ENCODE measurements at places on chromosomes 3 and 15. TPM values are rescaled to one million over a fixed set of nuclear protein-coding genes. Genes with fewer than 3 reads are reported as not detected.

The ARHGEF26 gene
- total RNA-seq, result 15.2 TPM

The DNAH12 gene
- 3.5 TPM for total RNA-seq

The GOLGA6A gene
- total RNA-seq, result 0.23 TPM

The RAP2B gene
- 22.6 TPM for total RNA-seq

The TNNC1 gene
- not detected for total RNA-seq

The UBXN7 gene
- total RNA-seq, result 42.4 TPM

The INSYN1 gene
- total RNA-seq, result 36.0 TPM

The IL17RE gene
- 1.4 TPM for total RNA-seq

The SYNPR gene
- total RNA-seq, result 105 TPM

The CCR9 gene
- total RNA-seq, result not detected

The ROPN1B gene
- 3.2 TPM for total RNA-seq

The ANKRD63 gene
- 2.3 TPM for total RNA-seq

The ADPRH gene
- total RNA-seq, result 2.3 TPM

The DAZL gene
- total RNA-seq, result 0.23 TPM

The SLC6A6 gene
- total RNA-seq, result 12.5 TPM

The SLC27A2 gene
- total RNA-seq, result 6.2 TPM

The ZKSCAN7 gene
- 18.2 TPM for total RNA-seq

The LRTM1 gene
- total RNA-seq, result not detected
